Right ventricle myocardium inferior (tissue), 1 donor: ENCODE measurements at places on chromosomes 3 and 15. TPM values are rescaled to one million over a fixed set of nuclear protein-coding genes. Genes with fewer than 3 reads are reported as not detected.

DNA sequence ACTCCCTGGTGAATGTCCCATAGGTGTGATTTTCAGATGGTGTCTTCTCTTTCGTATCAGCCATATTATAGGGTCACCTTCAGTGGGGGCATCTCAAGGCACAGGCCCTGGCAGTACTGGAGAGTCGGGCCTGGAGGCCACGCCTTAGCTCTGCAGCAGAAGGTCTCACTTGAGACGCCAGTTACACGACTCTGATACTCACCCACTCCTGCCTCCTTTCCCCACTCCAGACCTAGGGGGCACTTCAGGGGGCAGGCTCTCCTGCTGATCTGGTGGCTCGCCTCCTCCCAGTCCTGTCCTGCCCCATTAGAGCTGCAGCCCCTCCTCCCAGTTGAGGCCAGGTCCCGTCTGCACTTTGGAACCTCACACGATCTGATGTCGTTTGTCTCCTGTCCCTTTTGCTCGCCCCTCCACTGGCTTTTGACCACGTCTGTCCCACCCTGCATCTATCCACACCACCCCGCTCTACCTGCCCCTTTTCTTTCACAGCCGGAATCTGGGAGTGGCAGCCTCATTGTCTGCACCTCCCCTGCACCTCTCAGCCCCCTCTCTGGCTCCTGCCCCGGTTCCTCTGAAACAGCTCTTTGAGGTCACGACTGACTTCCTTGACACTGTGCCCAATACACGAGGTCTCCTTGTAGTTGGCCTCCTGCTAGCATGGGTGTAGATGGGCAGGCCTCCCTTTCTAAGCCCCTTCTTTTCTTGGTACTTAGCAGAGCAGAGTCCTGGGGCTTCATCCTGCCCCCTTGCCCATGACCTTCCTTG, 181.9 kb downstream of the NSMCE3 start:
- no peak for DNase-seq

GRCh38 chr3:54261141-54261540, 138.8 kb downstream of the CACNA2D3 start:
- no peak for DNase-seq

- no peak for DNase-seq
These were observed 126.9 kb upstream of the HES1 start for GRCh38 chr3:194009019-194009418.

DNA sequence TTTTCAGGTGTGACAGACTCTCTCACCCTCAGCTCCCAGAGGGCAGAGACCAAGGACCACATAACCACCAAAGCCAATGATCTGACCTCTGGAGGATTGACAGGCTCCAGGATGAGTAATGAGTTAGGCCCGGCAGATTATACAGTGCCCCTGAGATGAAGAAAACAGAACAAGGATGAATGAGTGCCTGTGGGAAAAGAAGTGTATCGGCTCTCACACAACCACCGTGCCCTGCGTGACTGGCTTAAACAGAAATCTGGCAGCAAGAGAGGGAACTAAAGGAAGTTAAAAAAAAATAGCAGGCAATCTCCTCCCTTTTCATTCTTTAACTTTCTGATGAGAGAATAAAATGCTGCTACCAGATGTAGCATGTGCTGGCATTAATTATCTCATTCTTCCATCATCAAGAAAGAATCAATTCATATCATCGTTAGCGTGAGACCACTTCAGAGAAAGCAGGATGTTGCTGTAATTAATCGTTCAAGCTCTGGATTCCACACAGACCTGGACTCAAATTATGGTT, 227.5 kb upstream of the COL8A1 start:
- no peak for DNase-seq

DNA sequence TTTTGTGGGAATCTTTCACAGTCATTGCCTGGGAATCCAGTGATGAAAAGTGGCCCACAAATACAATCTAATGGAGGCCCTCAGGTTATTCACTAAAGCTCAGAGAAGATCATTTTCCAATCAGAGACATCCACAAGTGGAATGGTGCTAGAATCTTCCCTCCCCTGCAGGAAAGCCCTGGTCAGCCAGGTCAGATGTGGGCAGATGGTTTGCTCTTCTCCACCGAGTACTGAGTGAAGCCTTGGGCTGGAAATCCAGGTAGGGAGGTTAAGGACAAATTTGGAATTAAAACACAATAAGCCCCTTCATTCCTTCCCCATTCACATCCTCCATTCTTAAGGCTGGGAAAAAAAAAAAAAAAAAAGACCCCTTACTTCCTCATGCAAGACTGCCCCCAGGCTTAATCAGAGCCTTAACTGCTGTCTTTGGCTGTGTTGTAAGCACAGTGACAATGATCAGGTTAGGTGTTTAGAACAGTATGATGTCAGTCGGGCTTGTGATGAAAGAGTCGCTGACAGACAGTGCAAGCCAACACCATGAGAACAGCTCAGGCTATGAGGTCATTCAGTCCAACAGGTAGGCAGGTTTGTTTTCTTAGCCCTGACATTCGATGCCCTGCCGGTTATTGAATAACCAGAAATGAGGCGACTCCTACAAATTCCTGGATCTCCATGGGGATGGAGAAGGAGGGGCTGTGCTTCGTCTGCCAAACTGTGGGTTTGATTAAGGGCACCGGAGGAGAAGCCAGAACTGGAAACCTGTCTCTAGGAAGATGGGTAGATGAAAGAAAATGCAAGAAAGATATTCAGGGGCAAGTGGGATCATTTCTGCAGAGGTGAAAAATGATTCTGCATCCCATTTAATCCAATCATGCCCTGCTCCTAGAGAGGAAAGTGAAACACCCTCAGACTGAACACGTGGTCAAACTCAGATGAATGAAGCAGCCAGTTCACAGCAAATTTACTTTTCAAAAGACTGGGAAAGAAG, 23.5 kb upstream of the HES1 start:
- DNase-seq = no peak

DNA sequence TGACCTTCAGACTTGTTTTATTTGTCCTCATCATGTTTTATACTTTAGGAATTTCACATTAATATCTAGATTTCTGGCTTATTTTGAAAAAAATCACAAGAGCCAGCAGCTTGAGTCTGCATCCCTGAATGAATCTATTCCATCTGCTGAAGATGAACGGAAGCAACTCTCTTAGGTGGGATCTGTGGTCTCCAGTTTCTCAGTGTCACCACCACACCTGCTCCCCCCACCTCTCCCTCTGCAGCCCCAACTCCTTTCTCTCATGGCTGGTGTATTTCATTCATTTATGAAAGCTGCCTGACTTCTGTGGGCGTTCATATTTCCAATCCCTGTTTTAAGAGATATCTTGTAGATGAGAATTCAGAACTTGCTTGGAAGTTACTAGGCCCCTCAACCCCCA, 102.1 kb upstream of the AGBL1 start:
- DNase-seq = no peak

- DNase-seq = no peak
These were observed 256.4 kb upstream of the MCTP2 start for GRCh38 chr15:93974804-93975481.

DNA sequence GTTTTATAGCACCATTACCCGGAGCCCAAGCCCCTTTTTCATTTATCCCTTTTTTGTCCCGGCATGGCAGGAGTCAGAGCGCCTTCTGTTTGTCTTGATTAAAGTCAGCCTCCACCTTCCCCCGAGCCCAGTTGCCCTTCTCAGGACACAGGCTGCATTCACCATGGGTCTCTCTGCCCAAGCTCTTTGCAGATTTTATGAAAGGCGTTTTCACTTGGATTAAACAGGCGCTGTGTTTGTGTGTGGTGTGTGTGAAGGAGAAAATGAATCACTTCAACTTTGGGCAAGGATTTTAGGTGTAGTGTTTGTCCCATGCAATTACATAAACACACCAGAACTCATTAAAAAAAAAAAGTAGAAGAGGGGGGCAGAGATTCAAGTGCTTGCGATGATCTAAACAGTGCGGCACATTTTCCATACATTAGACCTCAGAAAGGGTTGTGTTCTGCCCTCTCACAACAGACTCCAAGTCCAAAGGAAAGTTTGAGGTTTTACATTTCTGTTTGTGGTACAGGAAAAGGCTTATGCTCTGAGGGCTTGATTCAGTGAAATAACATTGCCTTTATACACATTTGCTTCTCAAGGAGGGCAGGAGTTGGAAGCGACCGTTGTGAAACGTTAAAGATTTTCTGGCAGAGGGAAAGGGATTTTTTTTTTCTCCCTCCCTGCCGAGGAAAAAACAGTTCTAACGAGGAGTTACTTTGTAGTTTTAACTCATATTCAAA, 14.5 kb upstream of the IL16 start:
- no peak for DNase-seq

GRCh38 chr3:150278843-150279381, 129.2 kb upstream of the TSC22D2 start:
- peak; percentile 15 for DNase-seq

- no peak for DNase-seq
These were observed 71.0 kb downstream of the ZMAT3 start for GRCh38 chr3:179000659-179001058.

GRCh38 chr3:38507120-38507519, 11.0 kb downstream of the EXOG start:
- no peak for DNase-seq

- no peak for DNase-seq
These were observed 9.6 kb upstream of the LAMP3 start for GRCh38 chr3:183172051-183172639.

- DNase-seq = no peak
These were observed 82.6 kb upstream of the SMAD3 start for GRCh38 chr15:66982816-66983215.

DNA sequence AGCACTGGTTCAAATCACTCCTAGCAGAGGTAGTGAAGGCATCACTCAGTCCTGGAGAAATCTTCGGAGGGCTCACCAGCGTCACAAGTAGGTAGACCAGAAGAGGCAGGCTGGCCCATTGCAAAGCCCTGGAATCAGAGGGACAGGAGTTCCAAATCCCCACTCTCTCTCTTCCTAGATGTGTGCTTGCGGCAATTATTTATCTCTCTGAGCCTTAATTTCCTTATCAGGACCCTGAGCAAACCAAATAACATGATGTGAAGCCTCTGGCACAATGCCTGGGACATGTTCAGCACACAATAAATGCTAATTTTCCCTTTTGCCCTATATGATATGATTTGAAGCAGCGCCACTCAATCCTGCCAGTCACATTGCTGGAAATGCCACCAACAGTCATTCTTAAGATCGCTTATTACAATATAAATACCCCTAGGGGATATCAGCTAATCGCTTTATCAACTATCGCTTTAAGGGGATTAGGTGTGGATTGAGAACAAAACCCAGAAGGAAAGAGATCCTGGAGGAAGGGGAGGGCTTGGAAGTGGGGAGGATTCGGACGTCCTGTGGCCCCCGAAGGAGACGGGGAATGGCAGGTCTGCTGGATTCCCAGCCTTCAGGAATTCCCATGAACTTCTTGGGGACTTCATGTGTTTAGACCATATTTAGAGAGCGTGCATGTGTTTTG, 59.5 kb upstream of the TSEN2 start:
- DNase-seq = no peak

DNA sequence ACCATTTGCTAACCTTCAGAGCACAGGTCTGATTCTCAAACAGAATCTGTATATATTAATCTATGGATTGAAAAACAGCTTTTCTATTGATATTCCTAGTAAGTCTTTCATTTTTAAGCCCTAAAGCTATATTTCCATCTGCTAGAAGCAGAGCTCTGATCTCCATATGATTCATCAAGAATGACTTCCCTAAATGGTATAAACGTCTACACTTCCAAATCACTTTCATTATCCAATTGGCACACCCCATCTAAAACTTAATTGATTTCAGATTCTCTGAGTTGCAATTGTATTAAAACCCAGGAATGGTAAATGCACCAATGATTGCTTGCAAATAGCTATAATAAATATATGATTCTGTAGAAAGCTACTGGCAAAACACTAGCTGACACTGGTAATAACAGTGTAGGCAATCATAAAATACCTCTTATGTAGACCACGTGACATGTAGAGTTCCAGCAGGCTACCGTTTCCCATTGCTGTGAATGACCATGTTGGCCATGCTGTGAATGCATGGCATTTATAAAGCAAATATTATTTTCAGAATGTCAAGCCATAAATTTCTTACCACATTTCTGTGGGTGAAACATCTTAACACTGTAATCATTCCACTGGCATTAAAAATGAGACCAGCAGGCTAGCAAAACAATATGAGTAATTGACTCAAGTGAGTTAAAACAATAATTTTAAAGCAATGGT, 226.0 kb downstream of the ZMAT3 start:
- no peak for DNase-seq

DNA sequence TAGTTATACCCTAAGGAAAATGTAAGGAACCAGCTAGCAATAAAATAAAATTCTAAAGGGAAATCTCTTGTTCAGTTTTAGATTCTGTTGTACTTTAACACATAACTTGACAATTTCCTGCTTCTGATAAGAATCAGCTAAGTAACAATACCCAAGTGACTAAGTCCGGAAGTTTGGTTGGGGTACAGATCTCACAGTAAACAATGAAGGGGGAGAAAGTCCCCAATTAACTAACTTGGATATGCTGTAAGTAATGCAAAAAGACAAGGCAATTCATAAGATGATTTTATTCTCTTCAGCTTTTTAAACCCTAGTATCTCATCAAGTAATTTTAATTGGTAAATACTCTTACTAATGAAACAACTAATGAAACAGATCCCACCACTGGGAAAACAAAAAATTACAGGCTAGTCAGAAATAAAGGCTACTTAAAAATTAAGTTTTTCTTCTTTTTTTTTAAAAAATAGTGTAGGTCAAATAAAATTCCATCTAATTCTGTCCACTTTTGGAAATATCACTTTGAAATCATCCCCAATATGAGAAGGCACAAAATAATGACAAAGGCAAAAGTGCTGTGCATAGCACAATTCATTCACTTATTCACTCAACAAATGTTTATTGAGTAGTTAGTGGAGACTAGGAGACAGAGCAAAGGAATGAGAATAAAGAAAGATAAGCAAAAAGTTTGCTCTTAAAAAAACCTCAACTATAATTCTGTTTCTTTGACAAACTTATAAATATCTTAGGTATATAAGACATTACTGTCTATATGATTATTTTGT, 37.8 kb upstream of the IL20RB start:
- DNase-seq = no peak

- DNase-seq = no peak
These were observed 3.6 kb upstream of the GRAMD1C start for GRCh38 chr3:113834983-113835382.

DNA sequence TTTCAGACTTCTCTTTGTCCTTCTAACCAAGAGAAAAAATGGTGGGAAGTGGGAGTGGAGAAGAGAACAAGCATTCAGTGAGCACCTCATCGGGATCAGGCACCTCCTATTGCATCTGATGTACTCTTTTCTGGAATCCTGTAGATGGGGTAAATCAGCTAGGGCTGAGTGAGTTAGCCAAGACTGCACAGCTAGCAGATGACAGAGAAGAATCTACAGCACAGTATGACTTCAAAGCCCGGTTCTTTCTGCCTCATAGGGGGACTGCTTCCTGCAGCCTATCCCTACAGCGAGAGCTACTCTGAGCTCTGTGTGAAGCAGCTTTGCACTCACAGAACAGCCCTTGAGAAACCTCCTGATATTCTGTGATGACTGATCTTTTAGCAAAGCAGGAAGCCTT, 275.2 kb upstream of the MEIS2 start:
- DNase-seq = no peak

The ACAD9 gene
- total RNA-seq = 42.0 TPM

The EFCAB12 gene
- total RNA-seq = not detected

The GADL1 gene
- total RNA-seq = not detected

The SRGAP3 gene
- 6.1 TPM for total RNA-seq

The SLC2A2 gene
- not detected for total RNA-seq

The EAF2 gene
- 3.3 TPM for total RNA-seq

The RETNLB gene
- not detected for total RNA-seq

The GOLGA8J gene
- 0.16 TPM for total RNA-seq

The TNNC1 gene
- total RNA-seq = 9,051 TPM
